NCI-H2171 (cell line): ENCODE measurements at places on chromosomes 2 and 18.

GRCh38 chr2:189548666-189549448 is 31.7 kb downstream of the SLC40A1 start:
- no peak for DNase-seq

DNA sequence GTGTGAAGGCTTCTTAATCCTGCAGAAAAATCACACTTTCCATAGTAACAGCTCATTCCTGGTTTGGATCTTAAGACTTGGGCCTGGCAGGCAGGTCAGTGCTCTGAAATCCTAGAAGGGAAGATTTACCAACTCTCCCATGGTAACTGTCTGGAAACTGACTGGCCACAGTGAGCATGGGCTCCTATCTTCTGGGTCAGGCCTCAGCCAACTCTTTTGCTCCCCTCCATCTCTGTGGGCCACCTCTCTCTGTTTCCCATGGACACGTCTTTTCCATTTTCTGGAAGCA is 86.7 kb downstream of the ACAA2 start:
- DNase-seq: no peak

GRCh38 chr2:117987121-117987520 is 26.7 kb downstream of the CCDC93 start:
- DNase-seq: no peak

- no peak for DNase-seq
Measured at GRCh38 chr2:227855440-227855839, 16.0 kb upstream of the DAW1 start.

- DNase-seq: no peak
Measured at GRCh38 chr2:136530146-136530545, 235.2 kb upstream of the THSD7B start.

GRCh38 chr2:238305965-238306671 is 14.2 kb upstream of the TRAF3IP1 start:
- DNase-seq: no peak

DNA sequence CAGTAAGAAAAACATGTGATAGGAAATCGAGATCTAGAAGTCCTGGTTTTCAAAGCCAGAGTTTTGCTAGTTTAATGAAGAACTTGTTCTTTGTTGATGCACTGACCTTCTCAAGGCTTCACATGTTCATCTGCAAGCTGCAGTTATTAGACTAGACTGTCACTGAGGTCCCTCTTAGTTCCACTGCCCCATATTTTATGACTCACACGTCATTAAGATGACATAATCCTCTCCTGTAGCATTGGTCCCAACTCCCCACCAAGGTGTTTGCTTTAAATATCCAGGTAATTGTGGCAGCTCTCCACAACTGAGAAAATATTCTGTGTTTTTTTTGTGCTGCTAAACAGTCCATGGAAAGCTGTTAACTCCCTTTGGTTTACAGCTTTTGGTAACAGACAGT is 149.7 kb downstream of the MREG start:
- DNase-seq: no peak

- DNase-seq: no peak
Measured at GRCh38 chr18:74499633-74500032, 3.5 kb downstream of the CNDP2 start.

- DNase-seq: no peak
Measured at GRCh38 chr18:67621906-67622305, 105.4 kb upstream of the DSEL start.

- no peak for DNase-seq
Measured at GRCh38 chr2:10346929-10347561, 44.3 kb downstream of the HPCAL1 start.

GRCh38 chr2:220181165-220181564 is 553.7 kb downstream of the SLC4A3 start:
- no peak for DNase-seq

- DNase-seq: no peak
Measured at GRCh38 chr2:122636097-122636496, 880.6 kb downstream of the TSN start.

- no peak for DNase-seq
Measured at GRCh38 chr2:165970663-165971062, 17.1 kb upstream of the TTC21B start.

DNA sequence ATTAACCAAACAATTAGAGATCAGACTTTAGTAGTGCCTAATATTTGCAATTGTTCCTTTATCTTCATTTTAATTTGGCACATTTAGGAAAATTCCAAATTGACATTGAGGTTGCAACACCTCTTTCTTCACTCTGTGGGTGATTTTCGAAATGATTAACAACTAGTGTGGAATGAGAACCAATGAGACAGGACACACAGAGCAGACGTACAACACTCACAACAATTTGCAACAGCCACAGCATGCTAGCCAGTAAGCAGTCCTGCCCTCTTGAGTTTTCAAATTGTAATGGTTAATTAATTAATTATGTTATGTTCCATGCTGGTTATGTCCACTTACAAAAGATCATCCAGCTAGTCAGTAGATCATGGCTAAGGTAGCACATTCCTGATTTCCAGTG is 339.3 kb downstream of the LRP1B start:
- DNase-seq: no peak

GRCh38 chr18:24187049-24187448 is 48.2 kb downstream of the CABYR start:
- DNase-seq: no peak

- no peak for DNase-seq
Measured at GRCh38 chr18:29028560-29028959, 851.6 kb upstream of the CDH2 start.

- DNase-seq: no peak
Measured at GRCh38 chr2:62511636-62512035, 5.6 kb upstream of the TMEM17 start.

- DNase-seq: peak; percentile 5
Measured at GRCh38 chr2:240819126-240819857, 727 bp downstream of the KIF1A start.

DNA sequence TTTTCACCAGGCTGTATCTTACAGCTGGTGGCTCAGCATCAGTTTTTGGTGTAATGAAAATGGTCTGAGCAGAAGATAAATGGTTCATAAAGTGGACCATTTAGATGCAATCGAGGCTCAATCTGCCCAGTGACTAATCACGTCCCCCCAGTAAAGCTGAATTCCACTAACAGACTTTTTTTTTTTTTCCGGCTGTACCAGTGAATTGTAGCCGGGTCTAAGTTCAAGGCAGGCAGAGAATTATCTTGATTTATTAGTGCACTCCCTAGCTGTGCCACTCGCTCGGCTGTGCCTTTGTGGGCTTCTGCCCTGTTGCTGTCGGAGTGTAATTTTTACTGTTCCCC is 215.1 kb upstream of the POU3F3 start:
- no peak for DNase-seq

- no peak for DNase-seq
Measured at GRCh38 chr2:150873396-150873772, 385.9 kb upstream of the RND3 start.

DNA sequence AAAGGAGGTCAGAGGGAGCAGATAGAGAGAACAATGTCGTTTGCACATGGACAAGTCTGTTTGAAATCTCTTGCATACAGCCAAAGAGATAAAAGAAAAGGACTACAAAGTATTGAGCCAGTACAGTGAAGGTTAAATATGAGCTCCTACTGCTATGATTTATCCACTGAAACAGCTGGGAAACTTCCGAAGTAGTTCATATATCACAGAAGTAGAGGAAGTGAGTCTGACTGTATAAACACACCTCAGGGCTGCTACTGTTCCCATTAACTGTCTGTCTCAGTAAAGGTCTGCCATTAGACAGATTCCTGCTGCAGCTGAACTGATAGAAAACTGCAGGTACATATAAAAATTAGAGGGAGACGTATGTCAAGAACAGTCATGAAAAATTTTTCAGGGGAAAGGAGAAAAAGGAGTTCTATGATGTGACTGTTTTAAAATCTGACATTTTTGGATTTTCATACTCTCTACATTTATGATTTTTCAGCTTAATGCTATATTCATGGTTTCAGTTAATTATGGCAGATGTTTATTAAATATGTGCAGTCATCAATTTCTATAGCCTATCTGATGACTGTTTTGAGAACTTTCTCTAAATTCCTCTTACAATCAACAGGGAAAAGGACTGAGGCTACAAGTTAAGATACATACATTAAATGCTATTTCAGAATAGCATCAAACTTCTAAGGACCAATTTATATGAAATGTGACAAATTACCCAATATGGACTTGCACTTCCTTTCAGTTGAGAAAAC is 364.7 kb downstream of the ERBB4 start:
- DNase-seq: no peak

GRCh38 chr2:137802038-137802437 is 162.2 kb upstream of the HNMT start:
- DNase-seq: no peak

DNA sequence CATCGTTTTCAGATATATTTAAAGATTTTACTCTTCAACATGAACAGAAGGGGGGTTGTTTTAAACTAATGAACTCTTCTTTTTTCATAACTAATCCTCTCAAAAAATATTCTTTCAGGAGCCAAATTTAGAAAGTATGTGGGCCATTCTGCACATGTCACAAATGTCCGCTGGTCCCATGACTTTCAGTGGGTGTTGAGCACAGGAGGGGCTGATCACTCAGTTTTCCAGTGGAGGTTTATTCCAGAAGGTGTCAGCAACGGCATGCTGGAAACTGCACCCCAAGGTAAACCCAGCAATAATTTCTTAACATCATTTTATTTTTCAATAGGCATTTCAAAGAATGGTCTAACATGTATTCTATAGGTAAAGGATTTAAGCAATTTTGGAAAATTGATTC is 136.0 kb downstream of the EML6 start:
- no peak for DNase-seq

- no peak for DNase-seq
Measured at GRCh38 chr2:163436963-163437362, 298.8 kb downstream of the FIGN start.

GRCh38 chr2:43224131-43224570 is 2.3 kb downstream of the ZFP36L2 start:
- DNase-seq: no peak

- DNase-seq: no peak
Measured at GRCh38 chr2:195563857-195564512, 93.0 kb upstream of the SLC39A10 start.

DNA sequence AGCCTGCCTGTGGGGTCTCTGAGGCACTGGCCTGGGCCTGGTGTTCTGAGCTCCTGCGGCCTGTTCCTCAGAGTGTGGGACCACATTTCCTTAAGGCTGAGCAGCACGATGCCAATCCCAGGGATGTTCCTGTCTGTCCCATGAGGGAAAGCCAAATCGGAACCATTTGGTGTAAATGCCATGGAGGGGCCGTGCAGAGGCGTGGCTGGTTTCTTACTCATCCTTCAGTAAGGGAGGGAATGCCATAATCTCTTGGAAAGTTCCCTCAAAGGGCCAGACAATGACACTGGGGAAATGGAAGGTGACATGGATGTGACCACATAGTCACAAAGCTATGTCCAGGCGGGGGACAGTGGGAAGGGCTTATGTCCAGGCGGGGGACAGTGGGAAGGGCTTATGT is 14.4 kb upstream of the PTMA start:
- no peak for DNase-seq

DNA sequence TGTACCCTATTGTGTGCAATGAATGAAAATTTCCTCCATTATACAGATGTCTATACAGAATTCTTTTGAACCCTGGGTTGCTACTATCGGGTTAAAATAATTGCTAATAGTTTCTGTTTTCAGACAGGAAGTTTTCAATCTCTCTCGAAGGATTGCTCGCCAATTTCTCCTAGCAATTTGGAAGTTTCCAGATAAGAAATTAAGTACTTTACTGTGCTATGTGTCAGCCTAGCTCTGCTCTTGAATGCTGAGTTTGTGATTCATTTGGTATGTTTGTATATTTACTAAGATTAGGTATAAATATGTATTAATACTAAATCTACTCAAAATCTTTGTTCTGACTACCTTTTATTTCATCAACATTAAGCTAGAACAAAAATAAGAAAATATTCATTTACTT is 74.6 kb upstream of the ARL5A start:
- no peak for DNase-seq

DNA sequence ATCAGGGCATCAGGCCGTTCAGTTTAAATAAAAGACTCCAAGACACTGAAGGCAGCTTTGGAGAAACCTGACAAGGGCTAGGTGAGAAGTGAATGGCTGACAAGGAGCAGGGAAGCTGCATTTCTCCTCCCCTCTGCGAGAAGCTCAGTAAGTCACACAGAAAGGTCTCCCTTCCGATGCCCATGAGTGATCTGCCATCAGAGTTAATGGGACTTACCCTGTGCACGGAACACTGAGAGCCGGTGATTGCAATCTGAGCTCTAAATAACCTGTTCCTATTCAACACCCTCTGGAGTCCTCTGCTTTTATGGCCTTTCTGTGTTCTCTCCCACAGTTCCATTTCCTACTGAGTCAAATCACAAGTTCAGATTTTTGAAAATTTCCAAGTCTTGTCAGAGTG is 322.2 kb upstream of the MYT1L start:
- no peak for DNase-seq

- no peak for DNase-seq
Measured at GRCh38 chr18:26703170-26703930, 155.0 kb upstream of the KCTD1 start.

GRCh38 chr2:168145011-168145410 is 102.4 kb downstream of the STK39 start:
- DNase-seq: no peak

DNA sequence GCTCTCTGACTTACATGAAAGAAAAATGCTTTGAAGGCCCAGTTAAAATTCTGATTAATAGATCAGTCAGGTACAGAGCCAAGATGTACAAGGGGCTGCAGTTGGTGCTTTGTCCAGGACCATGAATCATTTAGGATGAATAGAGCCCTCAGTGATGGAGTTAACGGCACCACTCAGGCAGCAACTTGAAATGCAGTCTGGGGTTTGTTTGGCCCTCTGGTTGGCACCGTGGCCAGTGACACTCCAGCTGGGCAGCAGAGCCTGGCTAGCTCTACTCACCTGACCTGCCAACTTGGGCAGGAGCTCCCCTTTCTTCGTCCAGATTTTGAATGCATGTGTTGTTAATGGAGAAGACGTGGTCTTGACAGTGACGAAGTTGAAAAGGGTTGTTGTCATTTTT is 493.0 kb upstream of the ACVR2A start:
- no peak for DNase-seq

DNA sequence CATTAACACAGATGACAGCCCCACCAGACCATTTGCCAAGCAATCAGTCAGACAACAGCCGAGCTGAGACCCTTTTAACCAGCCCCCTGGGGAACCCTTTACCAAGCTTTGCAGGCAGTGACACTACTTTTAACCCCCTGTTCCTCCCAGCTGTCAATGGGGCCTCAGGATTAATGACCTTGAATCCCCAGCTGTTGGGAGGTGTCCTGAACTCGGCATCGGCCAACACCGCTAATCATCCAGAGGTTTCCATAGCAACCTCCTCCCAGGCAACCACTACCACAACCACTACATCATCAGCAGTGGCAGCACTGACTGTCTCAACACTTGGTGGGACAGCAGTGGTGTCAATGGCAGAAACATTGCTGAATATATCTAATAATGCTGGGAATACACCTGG is 160.9 kb upstream of the EPC2 start:
- DNase-seq: peak; percentile 69

GRCh38 chr18:11520536-11520935 is 88.9 kb upstream of the SLC35G4 start:
- no peak for DNase-seq

- no peak for DNase-seq
Measured at GRCh38 chr2:171939743-171940071, 17.4 kb downstream of the HAT1 start.
